Mesothelial cell of epicardium (in vitro differentiated cells): ENCODE measurements at places on chromosomes 2 and 18. TPM values are rescaled to one million over a fixed set of nuclear protein-coding genes. Genes with fewer than 3 reads are reported as not detected.

GRCh38 chr18:72849671-72850070 is 18.1 kb downstream of the NETO1 start:
- no peak for DNase-seq

VWC2L gene
- total RNA-seq = not detected in 3 replicates

DNA sequence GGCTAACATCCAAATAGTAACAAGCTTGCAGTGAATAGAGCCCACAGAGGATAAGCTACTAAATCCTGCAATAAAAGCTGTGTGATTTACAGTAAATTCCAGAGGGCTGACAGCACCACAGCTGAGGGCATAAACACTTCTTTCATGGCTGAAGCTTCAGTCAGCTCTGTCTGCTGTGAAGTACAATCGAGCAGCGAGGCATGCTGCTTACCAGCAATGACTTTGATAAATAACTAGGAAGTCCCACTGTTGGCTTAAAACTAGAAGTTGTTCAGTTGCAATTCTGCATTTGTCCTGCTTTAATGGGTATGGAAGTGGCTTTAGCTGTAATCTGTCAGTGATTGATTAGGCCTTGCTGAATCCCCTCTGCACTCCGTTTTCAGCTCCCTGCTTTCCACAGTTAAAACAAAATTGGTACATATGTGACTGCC is 65.2 kb upstream of the FIGN start:
- peak; percentile 39 for DNase-seq

GRCh38 chr18:27581296-27581904 is 396.3 kb upstream of the CHST9 start:
- DNase-seq = no peak

TGFA gene
- total RNA-seq = 0.77 to 0.96 TPM (median 0.78 TPM) in 3 replicates

- no peak for DNase-seq
Observed at GRCh38 chr2:174603280-174603679, 5.7 kb upstream of the WIPF1 start.

- DNase-seq = no peak
Observed at GRCh38 chr2:218567797-218568189, 358 bp downstream of the USP37 start.

GRCh38 chr2:210562091-210562490 is 5.7 kb downstream of the CPS1 start:
- no peak for DNase-seq

GRCh38 chr2:239445771-239446524 is 45.1 kb upstream of the HDAC4 start:
- no peak for DNase-seq

DNA sequence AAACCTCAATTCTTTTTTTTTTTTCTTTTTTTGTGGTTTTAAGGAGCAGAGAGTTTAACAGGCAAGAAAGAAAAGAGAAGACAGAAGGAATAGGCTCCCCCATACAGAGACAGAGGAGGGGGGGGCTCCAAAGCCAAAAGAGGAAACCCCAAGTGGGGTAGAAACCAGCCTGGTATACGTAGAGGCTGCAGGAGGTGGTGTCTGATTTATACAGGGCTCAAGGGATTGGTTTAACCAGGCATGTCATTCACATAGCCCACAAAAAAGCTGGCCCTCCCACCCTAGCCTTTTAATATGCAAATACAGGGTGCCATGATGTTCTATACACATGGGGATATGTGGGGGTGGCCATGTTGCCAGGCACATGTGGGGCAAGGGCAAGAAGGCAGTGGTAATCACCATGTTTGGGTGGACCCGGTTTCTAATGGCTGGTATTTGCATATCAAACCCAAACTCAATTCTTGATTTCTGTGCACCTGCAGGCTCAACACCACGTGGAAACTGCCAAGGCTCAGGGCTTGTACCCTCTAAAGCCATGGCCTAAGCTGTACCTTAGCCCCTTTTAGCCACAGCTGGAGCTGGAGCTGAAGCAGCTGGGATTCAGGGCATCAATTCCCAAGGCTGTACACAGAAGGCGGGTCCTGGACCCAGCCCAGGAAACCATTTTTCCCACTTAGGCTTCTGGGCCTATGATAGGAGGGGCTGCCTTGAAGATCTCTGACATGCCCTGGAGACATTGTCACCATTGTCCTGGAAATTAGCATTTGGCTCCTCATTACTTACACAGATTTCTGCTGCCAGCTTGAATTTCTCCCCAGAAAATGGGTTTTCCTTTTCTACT is 170.3 kb downstream of the MAIP1 start:
- DNase-seq = no peak

KIF1A gene
- 46.2 to 49.5 TPM (median 48.9 TPM) in 3 replicates for total RNA-seq

CNDP1 gene
- total RNA-seq = 0.40 to 0.75 TPM (median 0.41 TPM) in 3 replicates

DNA sequence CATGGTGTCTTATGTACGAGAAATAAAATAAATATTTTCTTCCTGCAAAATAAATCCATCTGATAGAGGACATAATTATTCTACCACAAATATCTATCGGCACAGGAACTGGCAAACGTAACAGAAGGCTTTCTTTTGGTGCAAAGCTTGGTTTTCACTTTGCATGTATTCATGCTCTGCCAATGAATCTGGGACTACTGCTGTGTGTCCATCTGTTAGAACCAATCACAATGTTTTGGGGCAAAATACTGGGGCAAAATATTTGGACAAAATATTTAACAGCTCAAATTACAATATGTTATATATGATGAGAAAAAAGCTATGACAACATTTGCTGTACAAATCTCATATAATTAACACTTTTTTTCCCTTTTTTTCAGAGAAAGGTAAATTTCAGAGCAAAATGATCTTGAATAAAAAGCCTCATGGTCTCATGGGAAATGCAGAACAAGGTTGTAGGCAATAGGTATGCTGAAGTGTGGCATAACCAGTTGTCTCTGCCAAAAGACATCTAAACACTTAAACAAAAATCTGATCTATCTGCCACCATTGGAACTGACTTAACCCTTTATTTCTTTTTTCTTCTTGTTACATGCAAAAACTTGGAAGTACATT is 923.2 kb downstream of the CPS1 start:
- no peak for DNase-seq

DNA sequence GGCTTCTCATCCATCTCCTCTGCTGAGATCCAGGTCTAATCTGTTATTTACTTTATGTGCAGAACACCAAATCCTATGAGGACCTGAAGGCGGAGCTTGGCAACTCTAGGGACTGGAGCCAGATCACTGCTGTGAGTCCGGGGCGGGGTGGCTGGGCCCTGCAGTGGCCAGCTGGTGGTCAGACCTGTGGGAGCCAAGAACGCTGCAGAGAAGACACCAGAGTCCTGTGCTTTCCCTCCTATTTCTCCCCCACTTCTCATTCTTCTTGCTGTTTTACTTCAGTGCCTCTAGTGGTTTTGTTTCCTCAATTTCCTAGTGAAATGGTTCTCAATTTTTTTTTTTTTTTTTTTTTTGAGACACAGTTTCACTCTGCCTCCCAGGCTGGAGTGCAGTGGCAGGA is 19.7 kb downstream of the VIL1 start:
- DNase-seq = no peak

CLEC4F gene
- total RNA-seq = not detected in 3 replicates

- DNase-seq = no peak
Observed at GRCh38 chr18:54163453-54163852, 61.0 kb downstream of the MBD2 start.

DNA sequence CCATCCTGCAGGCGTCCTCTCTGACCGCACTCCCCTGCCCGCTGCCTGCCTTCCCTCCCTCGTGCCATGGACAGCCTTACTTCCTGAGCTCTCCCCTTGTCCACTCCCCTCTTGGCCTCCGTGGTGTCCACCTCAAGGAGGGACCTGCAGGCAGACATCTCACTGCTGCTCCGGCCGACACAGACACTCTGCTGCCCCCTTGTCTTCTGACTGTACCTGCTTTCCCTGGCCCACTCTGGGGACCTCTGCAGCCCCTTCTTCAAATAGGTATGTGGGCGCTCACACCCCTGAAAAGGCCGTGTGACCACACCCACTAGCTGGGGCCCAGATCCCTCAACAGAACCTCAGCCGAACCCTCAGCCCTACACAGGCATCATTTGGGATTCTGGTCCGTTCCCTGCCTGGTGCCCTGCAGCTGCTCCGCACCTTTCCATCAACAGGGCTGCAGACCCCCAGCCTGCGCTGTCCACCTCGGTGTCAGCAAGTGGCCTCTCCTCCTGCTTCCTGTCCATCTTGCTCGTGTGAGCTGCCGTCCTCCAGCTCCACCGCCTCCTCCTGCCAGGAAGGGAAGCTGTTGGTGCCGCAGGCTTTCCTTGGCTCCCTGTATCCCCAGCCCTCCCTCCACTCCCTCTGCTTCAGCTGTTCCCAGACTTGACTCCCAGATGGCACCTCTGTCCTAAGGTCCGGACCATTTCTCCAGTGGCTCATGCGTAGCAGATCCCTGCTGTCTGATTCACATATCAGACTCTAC is 94.1 kb downstream of the KLHL29 start:
- DNase-seq = no peak

TCF23 gene
- total RNA-seq = 0.04 TPM in 1 of 3 replicates, not detected in the others

- no peak for DNase-seq
Observed at GRCh38 chr2:24495451-24495850, 4.4 kb downstream of the NCOA1 start.

STARD6 gene
- not detected in 3 replicates for total RNA-seq

GRCh38 chr2:42214669-42215068 is 45.5 kb downstream of the EML4 start:
- no peak for DNase-seq

GRCh38 chr2:200005675-200006074 is 50.3 kb downstream of the MAIP1 start:
- DNase-seq = no peak

- no peak for DNase-seq
Observed at GRCh38 chr2:14752295-14752694, 119.8 kb downstream of the LRATD1 start.

- DNase-seq = no peak
Observed at GRCh38 chr18:10455726-10456453, 1.5 kb downstream of the APCDD1 start.

DNA sequence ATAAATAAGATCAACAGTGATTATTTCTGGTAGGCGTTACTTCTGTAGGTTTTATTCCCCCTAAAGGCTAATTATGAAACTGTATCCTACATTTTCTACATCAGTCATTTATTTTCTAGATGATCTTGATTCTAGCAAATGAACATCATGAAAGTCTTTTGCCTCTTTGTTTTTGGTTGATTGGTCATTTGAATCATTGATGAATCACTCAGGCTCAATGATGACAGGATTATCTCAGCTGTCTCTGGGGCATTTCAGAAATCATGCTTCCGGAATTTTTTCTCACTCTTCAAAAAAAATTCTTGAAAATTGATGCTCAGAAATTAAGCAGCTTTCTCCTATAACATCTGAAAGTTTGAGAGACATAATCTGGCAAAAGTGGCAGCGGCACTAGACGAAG is 298.9 kb upstream of the TCF4 start:
- DNase-seq = no peak

DNA sequence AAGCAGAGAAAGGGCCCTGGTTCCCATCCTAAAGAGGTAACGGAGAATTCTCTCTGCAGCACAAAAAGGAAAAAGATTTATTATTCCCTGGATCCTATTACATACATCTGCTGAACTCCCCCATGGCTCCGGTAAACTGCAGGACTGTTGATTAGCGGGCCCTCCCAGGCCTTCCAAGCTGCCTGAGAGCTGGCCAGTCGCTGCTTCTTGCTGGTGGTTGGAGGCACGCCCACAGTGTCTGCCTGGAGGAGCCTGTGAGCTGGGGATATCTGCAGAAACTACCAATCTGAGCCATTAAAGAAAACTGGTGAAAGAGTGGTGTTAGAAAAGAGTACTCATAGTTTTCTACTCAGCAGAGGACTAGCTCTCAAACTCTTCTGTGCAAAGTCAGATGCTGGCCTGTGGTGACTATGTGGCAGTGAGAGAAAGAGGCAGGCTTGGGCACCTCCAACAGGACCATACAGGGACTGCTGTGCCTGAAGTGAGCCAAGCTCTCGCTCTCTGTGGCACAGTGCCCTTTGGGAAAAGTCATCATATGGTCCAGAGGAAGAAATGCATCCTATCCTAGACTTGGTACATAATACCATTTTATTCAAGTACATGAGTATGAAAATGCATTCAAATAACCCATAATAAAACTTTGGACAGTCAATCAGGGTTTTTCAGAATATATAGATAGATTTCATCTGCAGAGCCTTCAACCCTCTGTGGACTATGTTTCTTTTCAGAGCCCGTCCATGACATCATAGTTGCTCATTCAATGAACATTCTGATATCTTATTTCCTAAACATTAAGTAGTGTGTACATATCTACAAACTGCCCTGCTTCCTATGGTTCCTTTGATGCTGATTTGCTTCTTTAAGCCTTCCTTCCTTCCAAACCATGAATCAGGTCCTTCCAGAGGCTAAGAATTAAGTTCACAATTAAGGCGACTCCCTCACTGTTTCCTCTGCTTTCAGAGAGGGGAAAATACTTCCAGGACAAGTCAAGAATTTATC is 242.0 kb upstream of the LYPD1 start:
- DNase-seq = peak; percentile 56

GALR1 gene
- total RNA-seq = not detected in 3 replicates

DNA sequence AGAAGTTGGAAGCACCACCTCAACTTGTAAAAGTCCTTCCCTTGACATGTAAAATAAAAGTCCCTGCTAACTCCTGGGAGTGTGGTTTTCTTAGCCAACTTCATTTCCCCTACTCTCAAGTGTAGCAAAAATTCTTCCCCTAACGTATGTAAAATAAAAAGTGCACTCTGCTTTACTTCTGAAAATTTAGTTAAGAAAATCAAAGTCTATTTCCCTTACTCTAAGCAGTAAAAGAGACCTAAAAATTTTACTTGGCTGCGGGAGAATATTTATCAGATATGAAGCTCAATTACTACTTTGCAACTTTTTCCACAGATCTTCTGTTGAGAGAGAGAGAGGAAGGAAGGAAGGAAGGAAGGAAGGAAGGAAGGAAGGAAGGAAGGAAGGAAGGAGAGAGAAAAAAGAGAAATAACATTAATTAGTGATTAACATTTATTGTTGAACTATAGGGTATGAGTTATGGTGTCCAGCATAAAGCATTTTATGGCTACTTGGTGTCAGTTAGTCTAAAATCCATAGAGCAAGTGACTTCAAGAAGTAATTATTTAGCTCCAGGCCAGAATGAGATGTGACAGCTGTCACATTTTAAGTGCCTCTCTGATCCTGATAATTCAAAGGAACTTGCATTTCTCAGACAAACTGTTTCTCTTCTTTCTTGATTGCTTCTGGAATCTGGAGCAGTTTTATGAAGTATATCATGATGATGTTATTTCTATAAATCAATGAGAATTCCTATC is 210.3 kb downstream of the TMX3 start:
- DNase-seq = no peak

- no peak for DNase-seq
Observed at GRCh38 chr2:36374585-36374984, 19.0 kb downstream of the CRIM1 start.

DNA sequence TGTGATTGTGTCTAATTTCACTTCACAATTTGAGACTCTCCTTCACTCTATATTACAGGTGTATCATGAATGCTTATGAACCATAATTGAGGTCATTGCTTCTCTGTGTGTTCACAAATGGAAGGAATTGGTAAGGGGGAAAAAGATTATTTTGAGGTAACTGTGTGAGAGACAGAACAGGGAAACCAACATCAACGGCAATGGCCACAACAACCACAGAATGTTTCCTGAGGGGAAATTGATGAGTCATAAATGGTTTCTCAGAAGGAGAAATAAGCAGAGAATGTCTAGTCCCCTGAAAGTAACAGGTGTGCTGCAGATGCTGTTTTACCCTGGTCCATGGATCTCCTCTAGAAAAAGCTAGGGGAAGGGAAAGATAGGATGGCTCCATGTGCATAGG is 361.2 kb upstream of the GALNT5 start:
- DNase-seq = no peak

CCDC68 gene
- not detected in 3 replicates for total RNA-seq

L3MBTL4 gene
- 15.9 to 18.5 TPM (median 17.5 TPM) in 3 replicates for total RNA-seq
